ENCODE measurements at places on chromosomes 11 and 22.

- DNase-seq, result no peak
These were observed 43.4 kb upstream of the GLYAT start for GRCh38 chr11:58775066-58775708.

DNA sequence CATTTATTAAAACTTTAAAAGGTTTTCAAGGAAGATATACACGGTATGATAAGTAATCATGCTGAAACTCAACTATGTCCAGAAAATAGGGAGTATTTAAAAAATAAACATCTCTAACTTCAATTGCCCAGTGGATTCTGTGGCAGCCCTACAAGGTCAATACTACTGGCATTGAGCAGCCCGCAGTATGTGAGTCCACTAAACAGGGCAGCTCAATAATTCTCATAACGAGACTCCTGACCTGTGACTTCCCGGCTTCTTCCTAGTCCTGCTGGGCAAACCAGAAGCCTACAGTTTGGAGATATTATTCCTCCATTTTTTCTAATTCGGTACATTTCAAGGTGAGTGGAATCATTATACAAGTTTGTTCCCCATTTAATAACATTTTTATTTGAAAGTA lies 580.5 kb upstream of the CCDC90B start:
- DNase-seq, result no peak

- no peak for DNase-seq
These were observed 13.4 kb downstream of the CHEK1 start for GRCh38 chr11:125638315-125638714.

GRCh38 chr11:11706028-11706427 lies 84.2 kb upstream of the GALNT18 start:
- DNase-seq, result no peak

DNA sequence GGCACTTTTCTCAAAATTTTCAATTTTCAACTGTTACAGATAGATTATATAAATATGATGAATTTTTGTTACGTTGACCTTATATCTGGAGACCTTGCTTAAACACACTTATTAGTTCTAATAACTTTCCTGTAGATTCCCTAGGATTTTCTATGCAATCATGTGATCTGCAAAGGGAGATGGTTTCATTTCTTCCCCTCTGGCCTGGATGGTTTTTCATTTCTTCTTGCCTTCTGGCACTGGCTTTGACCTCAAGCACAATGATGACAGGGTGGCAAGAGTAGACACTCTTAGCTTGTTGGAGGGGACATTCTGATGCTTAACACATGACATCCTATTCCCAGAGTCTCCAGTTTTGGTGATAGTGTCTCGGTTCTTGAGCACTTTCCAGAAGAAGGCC lies 75.9 kb downstream of the DGCR2 start:
- no peak for DNase-seq

GRCh38 chr11:109371444-109372176 lies 50.4 kb upstream of the C11orf87 start:
- DNase-seq, result no peak

GRCh38 chr11:86167499-86168164 lies 76.9 kb upstream of the EED start:
- no peak for DNase-seq

GRCh38 chr11:121688860-121689614 lies 236.3 kb upstream of the SORL1-AS1 start:
- no peak for DNase-seq

DNA sequence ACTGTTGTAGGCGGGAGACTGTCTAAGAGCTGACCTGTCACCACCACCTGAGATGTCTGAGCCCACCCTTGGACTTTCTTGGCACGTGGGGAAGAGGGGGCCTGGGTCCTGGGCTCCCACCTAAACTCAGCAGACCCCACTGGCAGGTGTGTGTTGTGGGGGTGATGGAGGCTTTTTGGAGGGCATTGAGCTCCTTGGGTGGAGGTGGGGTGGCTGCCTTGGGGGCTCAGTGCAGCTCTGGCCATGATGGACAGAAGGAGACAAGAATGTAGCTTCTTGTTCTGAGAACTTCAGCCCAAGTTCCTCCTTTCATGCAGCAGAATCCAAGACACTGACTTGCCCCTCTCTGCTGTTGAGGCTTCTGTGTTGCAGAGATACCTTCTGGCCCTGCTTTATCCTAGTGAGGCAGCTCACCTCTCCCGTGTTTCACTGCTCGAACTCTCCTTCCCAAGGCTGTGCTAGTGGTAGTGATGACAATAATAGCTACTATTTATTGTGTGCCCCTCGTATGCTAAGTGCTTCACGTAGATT lies 116.6 kb upstream of the OR4B1 start:
- no peak for DNase-seq
